Activated T-cell treated with anti-CD3 and anti-CD28 coated beads for 4 hours (primary cell): ENCODE measurements at places on chromosomes 11 and 22.

DNA sequence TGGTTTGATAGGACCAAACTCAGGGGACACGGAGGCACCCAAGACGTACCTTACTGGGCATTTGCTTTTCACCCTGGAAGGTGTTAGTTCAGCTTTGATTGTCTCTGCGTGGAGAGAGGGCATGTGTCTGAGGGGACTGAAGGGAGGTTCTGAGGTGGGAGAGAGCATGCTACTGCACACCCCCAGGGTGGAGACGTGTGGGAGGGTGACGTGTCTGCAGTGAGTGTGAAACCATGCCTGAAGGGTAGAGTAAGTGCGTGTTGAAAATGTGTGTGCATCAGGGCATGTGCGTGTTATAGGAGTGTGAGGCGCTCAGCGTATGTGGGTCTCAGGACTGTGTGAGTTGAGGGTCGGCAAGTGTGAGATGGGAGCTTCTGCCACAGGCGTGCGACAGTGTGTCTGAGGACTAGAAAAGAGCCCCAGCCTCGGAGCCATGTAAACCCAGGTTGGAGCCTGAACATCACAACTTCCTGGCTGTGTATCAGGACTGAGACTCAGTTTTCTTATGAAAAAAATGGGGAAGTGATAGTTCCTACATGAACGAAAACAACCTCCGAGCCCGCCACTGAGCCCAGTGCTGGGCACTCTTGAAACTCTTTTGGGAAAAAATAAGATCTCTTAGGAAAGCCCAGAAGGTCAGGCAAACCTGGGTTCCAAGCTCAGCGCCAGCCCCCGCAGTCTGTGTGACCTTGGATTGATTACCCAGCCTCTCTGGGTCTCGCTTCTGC lies 11.8 kb upstream of the KCNJ11 start:
- no peak for DNase-seq

- no peak for DNase-seq
Observed at GRCh38 chr11:43708776-43709175, 28.2 kb downstream of the HSD17B12 start.

- no peak for DNase-seq
Observed at GRCh38 chr11:113952588-113952987, 22.3 kb upstream of the HTR3A start.

DNA sequence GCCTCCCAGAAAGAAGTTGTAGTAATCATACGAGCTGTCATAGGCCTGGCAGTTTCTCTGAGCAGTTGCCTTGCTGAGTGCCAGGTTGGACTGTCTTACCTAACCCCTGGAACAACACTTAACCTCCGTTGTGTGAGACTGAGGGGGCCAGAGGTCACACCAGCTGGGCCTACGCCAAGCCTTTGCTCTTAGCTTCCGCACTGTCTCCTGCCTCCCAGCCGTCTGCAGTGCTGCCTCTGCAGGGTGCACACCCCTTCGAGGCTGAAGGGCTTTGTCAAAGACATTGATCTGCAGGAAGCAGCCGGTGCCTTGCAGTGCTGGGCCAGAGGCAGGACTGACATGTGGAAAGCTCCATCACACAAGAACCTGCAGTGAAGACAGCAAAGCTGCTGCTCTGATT lies 16.7 kb downstream of the TAB1 start:
- no peak for DNase-seq

GRCh38 chr22:24424901-24425775 lies 2.3 kb upstream of the ADORA2A start:
- DNase-seq = no peak

GRCh38 chr11:30788849-30789248 lies 202.7 kb upstream of the MPPED2 start:
- DNase-seq = no peak

DNA sequence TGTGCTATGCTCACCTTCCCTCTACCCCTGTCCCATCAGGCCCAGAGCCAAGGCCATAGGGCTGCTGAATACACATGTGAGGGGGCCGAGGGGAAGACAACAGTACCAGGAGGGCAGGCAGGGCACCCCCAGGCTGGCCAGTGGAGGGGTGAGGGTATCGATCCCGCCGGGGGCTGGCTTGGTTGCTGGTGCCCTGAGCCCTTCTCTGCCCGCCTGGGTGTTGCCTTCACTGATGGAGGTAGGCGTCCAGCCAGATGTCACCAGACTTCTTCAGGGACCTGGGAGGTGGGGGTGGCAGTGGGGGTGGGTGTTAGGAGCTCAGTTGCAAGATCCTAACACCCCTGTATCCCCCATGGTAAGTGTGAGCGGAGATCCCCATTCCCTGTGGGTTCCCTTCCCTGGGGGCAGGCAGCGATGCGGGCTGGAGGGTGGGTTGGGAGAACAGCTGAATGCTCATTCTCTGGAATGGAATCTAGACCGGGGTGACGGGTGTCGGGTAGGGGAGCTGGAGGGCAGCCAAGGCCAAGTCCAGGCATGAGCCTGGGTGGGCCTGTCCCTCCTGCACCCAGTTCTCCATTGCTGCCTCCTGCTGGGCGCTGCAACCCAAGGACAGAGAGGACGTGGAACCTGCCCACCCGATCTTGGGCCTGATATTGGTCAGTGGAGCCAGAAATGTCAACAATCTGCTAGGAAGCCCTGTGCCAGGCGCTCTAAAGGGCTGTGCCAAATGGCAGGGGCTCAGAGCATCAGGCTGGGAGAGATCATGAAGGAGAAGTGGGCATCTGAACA lies 17.6 kb downstream of the FADS3 start:
- DNase-seq = no peak

GRCh38 chr11:119602745-119603373 lies 126.1 kb downstream of the NECTIN1 start:
- DNase-seq = no peak

- no peak for DNase-seq
Observed at GRCh38 chr22:44661070-44661469, 40.9 kb upstream of the PRR5 start.

DNA sequence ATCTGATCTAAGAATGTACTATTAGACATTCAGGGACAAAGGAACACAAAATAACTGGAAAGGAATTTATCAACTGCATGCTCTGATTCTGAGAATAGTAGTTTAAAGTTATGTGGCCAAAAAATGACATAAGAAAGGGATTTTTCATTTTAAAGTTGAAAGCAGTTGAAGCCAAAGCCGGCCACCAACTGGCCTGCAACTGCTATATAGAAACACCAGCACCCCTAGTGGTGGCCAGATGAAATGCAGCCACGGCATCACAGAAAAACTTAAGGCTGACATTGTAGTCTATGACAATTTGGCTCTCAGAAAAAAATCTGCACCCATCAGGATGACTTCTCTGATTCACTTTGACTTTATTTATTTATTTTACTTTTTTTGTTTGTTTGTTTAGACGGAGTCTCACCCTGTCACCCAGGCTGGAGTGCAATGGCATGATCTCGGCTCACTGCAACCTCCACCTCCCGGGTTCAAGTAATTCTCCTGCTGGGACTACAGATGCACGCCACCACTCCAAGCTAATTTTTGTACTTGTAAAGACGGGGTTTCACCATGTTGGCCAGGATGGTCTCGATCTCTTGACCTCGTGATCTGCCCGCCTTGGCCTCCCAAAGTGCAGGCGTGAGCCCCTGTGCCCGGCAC lies 59.2 kb downstream of the SLC35F2 start:
- peak; percentile 53 for DNase-seq

DNA sequence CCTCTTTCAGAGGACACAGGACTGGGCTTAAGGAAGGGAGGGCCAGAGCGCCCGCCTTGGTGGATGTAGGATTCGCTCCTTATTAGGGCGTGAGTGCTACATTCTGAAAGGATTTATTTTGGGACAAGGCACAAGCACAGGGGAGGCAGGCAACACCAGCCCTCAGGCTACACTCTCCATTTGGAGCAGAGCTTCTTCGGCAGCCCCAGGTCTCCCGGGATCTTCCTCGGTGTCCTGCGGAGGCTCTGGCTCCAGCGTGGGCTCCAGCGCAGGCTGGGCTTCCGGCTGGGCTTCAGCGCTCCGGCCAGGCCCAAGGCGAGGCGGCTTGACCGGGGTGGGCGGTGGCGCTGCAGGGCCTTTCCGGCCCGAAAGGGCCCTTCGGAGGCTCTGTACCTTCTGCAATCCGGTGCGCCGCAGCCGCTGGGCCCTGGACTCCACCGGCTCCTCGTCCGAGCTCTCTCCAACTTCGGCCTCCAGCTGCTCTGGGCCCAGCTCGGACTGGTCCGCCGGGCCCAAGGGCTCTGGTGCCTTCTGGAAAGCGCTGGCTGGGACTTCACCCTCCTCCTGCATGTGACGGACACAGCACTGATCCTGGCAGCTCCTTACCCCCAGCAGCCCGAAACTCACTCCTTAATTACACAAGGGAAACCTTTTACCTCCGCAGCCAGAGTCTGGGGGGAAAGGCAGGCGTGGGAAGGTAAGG lies 1.1 kb downstream of the CAVIN3 start:
- no peak for DNase-seq

DNA sequence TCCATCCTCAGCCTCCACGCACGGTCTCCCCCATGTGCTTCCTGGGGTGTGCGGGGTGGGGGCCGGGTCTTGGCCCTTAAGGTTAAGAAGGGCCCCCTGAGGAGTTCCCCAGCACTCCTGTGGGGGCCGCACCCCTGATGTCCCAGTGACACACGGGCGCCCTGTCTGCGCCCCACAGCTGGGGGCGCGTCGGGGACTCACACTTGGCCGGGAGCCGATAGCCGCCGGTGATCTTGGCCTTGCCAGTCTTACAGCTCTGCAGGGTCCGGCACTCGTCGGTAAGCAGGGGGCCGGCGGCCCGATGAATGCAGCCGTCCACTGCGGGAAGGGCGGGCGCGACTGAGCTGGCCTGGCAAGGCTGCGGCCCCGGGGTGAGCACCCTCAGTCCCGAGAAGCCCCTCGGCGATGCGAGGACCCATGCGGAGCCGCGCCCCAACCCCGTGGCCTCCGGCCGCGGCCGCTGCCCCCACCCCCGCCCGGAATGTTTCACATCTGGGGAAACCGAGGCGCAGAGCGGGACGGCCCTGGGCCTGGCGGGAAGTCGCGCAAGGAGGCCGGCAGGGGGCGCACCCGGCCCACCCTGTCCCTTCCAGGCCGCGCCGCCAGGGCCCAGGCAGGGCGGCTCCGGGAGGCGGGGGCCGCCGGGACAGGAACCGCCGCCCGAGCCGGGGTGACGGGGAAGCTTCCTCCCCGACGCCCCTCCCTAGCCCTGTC lies 13.9 kb downstream of the OTUB1 start:
- DNase-seq = peak; percentile 53

- DNase-seq = no peak
Observed at GRCh38 chr22:24961217-24961844, 8.8 kb downstream of the KIAA1671 start.

DNA sequence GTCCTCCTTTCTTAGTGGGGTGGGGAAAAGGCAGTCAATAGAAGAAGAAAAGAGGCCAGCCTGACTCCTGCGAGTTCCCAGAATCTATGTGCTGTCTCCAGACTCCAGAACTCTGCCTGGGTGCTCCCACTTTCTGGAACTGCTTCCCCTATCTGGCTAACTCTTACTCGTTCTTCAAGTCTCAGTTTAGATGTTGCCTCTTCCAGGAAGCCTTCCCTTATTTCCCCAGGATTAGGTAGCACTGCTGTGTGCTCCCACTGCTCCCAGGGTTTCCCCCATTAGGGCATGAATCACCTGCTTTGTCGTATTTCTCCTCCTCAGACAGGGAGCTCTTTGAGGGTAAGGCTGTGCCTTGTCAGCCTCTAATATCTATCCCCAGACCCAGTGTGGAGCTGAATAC lies 17.5 kb upstream of the SYT7 start:
- DNase-seq = no peak

GRCh38 chr22:20422271-20423007 lies 15.2 kb downstream of the SCARF2 start:
- no peak for DNase-seq

GRCh38 chr22:33006220-33006954 lies 51.8 kb downstream of the SYN3 start:
- no peak for DNase-seq

GRCh38 chr11:72626414-72626936 lies 47.7 kb downstream of the PDE2A start:
- no peak for DNase-seq

DNA sequence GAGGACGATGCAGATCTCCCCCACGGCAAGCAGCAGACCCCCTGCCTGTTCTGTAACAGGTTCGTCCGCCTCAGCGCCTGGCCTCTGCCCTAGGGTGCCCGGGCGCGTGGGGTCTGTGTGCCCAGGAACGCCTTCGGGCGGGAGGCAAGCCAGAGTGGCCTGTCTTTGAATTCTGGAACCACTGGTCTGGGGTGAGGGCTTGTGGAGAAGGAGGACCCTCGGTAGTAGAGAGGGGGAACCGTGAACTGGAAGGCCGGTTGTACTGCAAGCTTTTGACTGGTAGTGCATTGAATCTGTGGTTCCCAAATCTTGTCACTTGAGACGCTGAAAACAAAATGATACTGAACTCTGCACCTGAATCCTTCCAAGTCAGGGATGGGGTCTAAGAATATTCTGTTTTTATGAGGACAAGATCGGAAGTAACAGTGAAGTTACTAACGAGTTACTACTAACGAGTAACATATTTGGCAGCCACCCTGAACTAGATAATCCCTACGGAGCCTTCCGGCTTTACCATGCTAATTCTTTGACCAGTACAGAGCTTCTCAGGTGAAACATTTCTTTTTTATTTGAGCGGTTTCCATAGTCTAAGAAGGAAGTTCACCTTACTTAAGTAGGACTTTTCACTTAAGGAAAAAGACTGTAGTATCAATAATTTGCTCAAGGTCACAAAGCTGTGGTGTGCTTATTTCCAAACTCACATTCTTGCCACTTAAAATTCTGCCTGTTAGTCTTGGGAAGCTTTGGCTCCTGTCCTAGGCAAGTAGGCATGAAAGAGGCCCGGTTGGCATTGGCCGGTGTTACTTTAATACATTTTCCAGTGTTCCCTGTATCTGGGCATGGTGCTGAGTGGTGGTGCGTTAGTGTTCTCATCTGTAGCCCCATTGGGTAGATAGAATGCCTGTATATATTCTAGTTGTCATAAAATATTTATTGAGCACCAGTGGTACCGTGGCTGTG lies 860 bp downstream of the PRMT3 start:
- peak; percentile 17 for DNase-seq
